Osteoblast (primary cell): ENCODE measurements at places on chromosomes 2 and 18.

DNA sequence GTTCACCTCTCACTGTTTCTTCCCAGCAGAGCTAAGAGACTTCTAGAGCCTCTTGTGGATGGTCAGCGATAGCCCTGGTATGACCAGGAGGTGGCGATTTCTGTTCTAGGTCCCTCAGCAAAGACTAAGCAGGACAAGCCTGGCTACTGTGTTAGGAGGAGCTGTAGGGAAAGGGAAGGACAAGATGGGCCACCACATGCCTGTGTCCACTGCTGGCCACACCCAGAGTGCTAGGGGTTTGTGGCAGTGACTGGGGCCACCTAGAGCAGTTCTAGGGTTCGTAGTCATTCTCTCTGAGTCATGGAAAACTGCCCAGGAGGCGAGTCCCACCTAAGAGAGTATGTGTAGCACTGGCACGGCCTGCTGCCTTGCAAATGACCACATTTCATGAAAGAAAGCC is 179.4 kb downstream of the ALPK2 start:
- DNase-seq, result no peak

DNA sequence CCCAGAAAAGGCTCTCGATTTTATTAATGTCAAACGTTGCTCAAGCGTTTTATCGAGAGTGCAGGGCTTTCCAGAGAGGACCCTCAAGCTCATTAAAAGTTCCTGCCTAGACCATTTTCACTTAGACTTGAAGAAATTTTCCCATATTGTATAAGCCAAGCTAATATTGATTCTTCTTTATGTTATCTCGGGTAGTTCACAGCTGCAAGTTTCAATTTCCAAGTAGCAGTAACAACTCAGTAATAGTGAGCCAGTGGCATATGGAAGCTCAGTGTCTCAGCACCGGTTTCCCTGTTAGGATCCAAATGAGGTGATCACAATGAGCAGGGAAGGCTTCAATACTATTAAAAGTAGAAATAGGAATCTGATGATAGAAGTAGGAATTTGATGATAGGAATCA is 274.5 kb downstream of the TMX3 start:
- no peak for DNase-seq

DNA sequence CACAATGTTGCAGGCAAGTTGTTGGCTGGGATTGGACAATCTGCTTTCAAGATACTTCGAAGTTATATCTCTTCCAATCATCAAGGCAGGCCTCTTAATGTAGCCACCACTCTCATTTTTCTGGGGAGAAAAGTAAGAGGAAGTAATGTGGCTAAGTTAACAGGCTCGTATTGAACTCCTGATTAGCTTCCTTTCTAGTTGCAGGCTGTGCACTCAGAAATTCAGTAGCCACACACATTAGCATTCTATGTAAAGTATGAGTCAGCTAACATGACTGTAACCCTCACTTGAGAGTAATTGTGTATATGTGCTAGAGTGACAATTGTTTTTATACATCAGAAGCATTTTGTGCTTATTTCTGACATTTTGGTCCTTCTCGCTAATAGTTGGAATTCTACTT is 3.3 kb downstream of the TWSG1 start:
- DNase-seq, result peak; percentile 38

DNA sequence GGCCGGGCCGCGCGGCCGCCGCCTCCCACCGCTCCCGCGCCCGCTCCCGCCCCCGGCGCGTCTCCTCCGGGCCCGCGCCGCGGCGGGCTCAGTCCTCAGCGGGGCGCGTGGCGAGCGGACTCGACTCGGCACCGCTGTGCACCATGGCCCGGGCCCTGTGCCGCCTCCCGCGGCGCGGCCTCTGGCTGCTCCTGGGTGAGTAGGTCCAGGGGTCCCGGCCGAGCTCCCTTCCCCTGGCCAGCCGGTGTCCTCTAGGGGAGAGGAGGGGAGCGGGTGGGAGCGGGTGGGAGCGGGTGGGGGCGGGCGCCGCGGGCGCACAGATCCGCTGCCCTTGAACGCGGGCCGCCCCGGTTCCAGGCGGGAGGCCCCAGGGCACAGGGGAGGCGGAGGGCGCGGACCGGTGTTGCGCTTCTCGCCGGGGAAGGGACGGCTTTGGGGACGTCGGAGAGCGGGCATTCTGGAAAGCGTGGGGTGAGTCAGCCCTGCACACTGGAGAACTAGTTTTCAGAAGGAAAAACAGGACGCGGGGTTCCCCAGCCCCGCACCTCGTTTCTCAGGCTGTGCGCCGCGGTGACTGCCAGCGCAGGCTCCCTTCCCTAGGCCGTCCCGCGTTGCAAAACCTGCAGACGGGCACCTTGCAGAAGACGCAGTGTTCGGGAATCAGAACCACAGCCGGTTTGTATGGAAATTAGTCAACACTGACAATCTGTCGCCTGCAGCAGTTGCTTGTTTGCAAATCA is at the start of gene RAMP1:
RAMP1 (plus strand) TSS at position 91 of the 740 bp plus-strand sequence; CDS start at position 144, 53 bp downstream.
- DNase-seq, result peak; percentile 88

DNA sequence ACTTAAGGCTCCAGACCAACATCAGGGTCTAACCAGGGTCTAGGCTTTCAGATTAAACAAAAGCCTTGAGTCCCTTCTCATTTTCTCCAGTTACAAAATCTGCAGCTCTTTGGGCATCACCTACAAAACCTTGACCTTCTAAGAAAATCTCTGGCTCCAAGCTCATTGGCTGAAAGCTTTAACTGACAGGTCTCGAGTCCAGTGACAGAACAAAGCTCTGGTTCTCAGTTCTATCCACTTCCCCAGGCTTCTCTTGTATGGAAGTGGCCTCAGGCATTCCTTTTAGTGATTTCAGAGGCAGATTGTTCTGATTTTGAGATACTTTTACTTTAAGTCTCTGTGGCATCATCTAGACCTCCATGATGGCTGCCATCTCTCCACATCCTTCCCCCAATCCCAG is 11.3 kb downstream of the SIX2 start:
- DNase-seq, result no peak

- DNase-seq, result no peak
These were observed 6.6 kb upstream of the CAB39 start for GRCh38 chr2:230706053-230706521.

- DNase-seq, result no peak
These were observed 482.6 kb downstream of the TSN start for GRCh38 chr2:122238006-122238559.

GRCh38 chr2:70679259-70679658 is 88.7 kb downstream of the ADD2 start:
- no peak for DNase-seq
